ENCODE measurements at places on chromosomes 1 and 21.

DNA sequence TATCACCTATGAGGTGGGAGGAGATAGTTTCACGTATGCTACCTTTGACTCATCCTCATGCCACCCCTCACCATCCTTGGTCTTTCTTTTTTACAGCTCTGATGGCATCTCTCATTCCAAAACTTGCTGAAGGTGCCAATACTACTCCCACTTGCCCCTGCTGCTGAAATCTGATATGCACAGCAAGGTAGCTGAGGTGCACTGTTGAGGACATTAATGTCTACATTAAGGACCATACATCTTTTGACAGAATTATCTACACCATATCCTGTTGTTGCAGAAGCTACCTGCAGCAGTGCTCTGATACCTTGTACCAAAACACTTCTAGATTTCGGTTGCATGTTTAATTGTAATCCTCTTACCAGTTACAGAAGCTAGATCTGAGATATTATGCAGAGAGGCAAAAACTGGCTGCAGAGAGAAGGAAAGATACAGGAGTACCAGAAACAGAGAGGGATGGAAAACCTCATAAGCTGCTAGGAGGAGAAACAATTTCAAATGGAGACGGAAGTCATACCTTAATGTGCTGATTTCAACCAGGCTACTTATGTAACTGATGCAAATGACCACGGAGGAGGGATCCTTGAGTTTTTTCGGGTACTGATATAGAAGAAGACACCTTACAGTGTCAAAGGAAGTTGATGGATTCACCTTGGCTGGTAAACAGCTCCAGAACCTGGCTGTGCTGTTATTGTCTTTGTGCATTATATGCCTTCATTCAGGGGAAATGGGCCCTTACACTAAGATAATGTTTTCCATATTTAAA is 19.3 kb upstream of the PTPRC start:
- DNase-seq, result no peak

GRCh38 chr1:156082309-156083091 is at the start of gene MEX3A:
Gene MEX3A (minus strand): TSS chr1:156082465. CDS start chr1:156081998, 467 bp downstream.
- peak; percentile 80 for DNase-seq

DNA sequence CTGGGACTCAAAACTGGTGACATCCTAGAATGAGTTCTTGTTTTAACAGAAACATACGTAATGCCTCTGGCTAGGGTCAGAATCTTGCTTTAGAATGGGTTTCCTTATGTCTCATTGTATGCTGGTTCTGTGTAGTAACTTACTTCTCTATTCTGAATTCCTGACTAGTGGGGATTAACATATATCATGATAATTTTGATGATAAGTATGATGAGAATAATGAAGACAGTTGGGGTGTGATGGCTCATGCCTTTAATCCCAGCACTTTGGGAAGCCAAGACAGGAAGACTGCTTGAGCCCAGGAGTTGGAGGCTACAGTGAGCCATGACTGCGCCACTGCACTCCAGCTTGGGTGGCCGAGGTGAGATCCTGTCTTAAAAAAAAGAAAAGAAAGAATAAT is 31.7 kb upstream of the CDC42BPA start:
- DNase-seq, result no peak

- peak; percentile 73 for DNase-seq
These were observed 6.3 kb upstream of the KCNE1 start for GRCh38 chr21:34518301-34518700.

DNA sequence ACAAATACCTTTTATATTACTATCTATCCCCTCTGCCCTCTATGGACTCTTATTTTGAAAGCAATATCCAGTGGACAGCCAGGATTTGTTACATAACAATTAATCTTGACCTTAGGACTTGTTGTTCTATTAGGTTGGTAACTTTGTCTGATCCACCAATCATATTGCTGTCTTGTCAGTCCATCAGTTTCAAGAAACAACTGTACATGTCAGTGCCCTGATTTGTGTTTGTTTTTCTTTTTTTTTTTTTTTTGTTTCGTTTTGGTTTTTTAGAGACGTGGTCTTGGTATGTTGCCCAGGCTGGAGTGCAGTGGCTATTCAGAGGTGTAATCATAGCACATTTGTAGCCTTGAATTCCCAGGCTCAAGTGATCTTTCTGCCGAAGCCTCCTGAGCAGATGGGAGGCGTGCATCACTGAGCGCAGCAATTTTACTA is 1.5 kb upstream of the SCP2 start:
- DNase-seq, result no peak

GRCh38 chr1:205028924-205029323 is 14.1 kb upstream of the CNTN2 start:
- no peak for DNase-seq

DNA sequence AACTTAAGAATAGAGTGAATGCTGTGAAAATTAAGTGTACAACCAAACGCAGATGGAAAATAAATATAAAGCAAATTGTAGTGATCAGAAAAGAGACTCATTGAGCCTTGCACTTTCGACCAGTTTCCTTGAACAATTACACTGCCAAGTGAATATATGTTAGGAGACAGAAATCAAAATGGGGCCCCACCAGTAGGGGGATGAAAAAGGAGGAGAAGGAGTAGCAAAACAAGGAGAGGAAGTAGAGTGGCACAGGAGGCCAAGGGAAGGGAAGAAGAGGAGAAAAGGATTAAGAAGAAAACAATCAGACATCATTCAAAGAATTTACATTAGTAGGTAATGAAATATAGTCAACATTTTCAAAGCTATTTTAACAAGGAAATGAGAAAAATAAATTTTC is 1770.6 kb downstream of the PLA2G4A start:
- DNase-seq, result no peak

DNA sequence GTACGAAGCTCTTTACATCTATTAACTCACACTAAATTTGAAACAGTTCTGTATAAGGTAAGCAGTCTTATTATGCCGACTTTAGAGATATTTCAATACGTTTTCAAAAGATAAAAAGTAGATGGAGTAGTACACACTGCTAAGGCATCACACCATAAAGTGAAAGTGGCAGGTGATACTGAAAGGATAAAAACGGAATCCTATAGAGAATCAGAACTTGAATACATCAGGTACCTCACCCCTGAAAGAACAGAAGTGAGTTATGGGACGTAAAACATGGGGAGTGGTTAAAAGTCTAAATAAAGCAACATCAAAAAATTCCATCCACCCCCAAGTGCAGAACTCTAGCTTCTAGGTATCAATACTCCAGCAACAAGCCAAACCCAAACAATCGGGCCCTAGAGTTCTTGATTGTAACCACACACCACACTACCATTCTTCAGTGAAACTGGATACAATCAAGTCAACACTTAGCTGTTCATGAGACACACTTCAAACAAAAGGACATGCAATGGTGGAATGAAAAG is 142.6 kb downstream of the SMYD3 start:
- DNase-seq, result no peak

GRCh38 chr21:26177187-26177586 is 6.6 kb upstream of the APP start:
- no peak for DNase-seq

- no peak for DNase-seq
These were observed 160.1 kb downstream of the RRAGC start for GRCh38 chr1:38699330-38700076.
